SHP77 (cell line): ENCODE measurements at places on chromosomes 3 and 15.

DNA sequence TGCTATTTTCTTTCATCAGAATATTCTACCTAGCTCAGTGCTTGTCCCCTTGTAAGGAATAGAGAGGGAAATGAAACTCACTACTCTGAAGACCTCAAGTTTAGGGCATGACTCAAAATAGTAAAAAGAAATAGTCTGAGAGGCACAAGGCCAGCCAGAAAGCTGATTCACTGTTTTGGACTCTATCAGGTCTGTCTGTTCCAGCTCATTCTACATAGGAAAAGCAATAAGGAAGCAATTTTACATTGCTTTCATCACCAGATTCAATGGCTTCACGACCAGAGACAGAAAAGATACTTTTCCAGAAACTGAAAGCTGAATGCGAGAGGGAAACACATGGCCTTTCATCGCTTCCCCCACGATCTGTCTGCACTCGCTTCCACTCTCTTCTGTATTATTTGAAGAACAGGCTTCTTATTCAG is 276.0 kb downstream of the GBE1 start:
- DNase-seq: no peak

GRCh38 chr3:172538368-172539151 is 15.3 kb upstream of the TNFSF10 start:
- DNase-seq: no peak

- no peak for DNase-seq
These were observed 7.2 kb downstream of the ARID3B start for GRCh38 chr15:74548241-74548640.

- no peak for DNase-seq
These were observed 317.3 kb upstream of the WNT5A start for GRCh38 chr3:55804170-55805095.

DNA sequence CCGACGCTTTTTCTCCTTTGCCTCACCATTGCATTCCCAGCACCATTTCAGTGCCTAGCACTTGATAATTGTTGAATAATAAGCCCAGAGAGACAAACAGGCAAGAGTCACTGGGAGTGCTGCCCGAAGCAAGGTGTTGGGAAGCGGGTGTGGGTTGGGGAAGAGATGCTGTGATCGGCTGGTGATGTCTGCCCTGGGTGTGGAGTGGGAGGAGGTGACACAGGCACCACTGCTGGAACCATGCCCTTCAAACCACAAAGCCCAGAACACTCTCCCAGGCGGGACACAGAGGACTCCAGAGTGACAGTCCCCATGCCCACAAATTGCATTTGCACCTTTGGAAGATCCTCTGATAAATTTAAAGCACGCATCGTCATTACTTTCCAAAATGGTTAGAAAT is 148.2 kb downstream of the CHSY1 start:
- DNase-seq: no peak

DNA sequence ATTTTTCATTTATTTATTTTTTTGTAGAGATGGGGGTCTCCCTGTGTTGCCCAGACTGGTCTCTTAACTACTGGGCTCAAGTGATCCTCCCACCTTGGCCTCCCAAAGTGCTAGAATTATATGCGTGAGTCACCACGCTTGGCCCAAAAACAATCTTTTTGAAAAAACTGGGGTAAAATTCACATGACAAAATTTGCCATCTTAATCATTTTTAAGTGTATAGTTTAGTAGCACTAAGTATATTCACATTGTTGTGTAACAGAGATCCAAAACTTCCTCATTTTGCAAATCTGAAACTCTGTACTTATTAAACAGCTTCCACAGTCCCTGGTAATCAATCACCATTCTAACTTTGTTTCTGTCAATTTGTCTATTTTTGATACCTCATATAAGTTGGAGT is 5.2 kb downstream of the SNX1 start:
- no peak for DNase-seq
